GM13976 (cell line): ENCODE measurements at places on chromosomes 3 and 15.

DNA sequence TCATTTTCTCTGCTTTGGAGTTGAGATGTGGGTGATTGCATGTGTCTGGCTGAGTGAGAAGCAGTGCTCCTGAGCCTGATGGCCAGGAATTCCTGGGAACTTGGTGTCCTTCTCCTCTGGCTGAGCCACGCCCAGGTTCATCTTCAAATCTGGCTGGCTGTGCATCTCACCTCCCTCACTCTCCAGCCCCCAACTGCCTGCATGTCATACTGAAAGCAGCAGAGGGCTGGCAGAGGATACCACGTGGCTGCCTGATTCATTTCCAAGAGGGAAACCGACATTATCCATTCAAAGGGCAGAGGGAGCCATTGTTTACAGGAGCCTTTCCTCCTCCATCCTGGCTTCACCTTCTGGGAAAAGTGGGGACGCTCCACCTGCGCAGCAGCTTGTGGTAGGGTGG is 57.4 kb downstream of the ABHD5 start:
- no peak for DNase-seq

GRCh38 chr15:92524874-92525565 is 130.6 kb downstream of the FAM174B start:
- DNase-seq, result no peak

GRCh38 chr3:50630877-50631276 is 13.9 kb downstream of the MAPKAPK3 start:
- no peak for DNase-seq

GRCh38 chr3:191066669-191067068 is 132.4 kb upstream of the OSTN start:
- DNase-seq, result no peak

DNA sequence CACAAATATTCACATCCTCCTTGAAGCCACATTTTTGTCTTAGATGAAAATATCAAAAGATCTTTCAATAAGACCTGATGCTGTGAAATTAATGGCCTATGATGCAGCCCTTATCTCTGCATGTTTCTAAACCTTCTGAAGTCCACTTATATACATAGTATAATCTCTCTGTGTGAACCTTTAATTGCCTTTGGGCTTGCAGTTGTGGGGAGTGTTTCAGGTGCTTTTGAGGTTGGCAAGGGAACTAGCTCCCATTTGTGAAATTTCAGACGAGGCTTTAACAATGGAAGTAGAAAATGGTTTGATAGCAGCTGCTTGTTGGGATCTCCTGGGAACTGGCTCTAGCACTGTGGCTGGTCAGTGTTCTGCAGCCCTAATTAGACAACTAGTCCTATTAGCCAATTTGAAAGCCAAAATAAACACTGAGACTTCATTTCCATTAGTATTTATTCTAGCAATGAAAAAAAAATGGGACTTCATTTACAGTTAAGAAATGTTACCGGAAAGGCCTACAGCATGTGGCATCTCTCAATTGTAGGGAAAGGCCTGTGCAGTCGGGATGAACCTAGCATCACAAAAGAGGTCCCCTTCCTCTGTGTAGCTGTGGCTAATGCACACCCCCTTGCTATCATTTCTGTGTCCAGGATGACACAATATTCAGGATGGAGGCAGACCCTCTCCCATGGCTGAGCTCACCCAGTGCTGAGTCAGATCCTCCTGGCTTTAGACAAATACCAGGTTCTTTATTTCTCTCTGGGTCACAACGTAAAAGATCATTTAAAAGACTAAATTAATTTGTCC is 140.7 kb upstream of the TRIM42 start:
- no peak for DNase-seq

GRCh38 chr15:85727068-85727467 is 67.7 kb downstream of the KLHL25 start:
- no peak for DNase-seq

DNA sequence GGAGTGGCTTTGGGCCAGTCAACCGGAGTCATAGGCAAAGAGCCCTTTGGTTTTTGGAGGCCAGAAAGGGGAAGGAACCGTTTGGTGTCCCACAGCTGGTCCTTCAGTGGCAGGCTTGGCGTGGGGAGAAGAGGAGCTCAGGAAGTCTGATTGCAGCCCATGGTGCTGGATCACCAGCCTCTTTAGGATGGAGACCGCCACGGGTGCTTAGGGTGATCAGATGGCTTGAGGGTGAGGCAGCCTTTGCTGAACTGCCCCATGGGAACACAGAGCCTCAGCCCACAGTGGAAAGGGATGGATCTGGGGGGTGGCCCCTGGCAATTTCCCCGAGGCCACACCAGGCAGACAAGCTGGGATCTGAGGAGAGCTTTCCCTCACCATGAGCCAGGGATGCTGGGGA is 38.6 kb upstream of the TOPBP1 start:
- no peak for DNase-seq

- no peak for DNase-seq
Measured at GRCh38 chr3:152084441-152085158, 184.1 kb upstream of the MBNL1 start.

DNA sequence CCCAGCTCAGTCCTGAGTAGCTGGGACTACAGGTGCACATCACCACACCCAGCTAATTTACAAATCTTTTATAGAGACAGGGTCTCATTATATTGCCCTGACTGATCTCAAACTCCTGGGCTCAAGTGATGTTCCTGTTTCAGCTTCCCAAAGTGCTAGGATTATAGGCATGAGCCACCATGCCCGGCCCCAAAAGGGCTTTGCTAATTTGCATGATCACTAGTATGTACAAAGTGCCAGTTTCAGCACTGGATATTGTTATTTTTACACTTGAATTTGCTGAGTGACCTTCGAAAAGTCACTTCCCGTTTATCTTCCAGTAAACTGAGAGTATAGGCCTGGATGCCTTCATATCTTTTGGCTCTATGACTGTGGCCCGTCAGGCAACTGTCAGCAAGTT is 12.2 kb downstream of the CLN6 start:
- no peak for DNase-seq

DNA sequence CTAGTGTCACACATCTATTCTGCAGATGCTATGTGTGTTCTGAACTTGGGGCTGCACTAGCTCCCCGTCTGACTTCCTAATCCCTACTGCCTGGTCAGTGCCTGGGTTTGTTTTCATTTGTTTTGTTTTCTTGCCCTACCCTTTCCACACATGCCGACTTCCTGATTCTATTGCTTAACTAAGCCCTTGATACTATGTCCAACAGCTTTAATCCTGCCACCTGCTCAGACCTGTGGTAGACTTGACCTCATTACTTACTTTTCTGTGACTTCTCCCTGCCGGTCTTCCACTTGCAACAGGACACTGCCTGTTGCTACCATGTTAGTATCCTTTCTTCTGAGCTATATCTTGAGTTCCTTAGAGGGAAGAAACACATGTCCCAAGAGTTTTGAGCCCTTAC is 39.3 kb upstream of the CEMIP start:
- no peak for DNase-seq

- no peak for DNase-seq
Measured at GRCh38 chr3:144585953-144586352, 614.3 kb downstream of the DIPK2A start.

- DNase-seq, result no peak
Measured at GRCh38 chr15:32641517-32642059, at the start of gene SCG5. TSS of gene SCG5 (plus strand) at chr15:32641710. CDS start at chr15:32643593, 1,883 bp downstream.

- no peak for DNase-seq
Measured at GRCh38 chr3:110895054-110895453, 176.6 kb upstream of the NECTIN3 start.

- DNase-seq, result peak; percentile 37
Measured at GRCh38 chr3:16147220-16147994, 27.1 kb upstream of the GALNT15 start.

DNA sequence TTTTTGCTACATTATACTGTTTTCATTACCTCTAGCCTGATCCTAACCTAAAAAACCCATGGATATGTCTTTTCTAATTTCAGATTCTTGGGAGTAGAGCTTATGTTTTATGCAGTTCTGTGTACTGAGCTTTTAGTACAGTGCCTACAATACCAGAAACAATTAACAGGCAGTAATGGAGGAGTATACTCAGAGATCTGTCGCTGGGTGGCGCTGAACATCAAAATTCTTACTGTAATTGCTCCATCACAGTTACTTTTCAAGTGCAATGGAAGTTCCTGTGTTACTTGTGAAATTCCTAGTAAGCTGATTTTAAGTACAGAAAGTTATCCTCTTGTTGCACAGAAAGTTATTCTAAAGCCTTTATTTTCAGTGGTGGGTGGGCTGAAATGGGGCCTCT is 66.9 kb downstream of the RNF13 start:
- no peak for DNase-seq

- DNase-seq, result no peak
Measured at GRCh38 chr3:120473389-120473788, 22.6 kb upstream of the FSTL1 start.

DNA sequence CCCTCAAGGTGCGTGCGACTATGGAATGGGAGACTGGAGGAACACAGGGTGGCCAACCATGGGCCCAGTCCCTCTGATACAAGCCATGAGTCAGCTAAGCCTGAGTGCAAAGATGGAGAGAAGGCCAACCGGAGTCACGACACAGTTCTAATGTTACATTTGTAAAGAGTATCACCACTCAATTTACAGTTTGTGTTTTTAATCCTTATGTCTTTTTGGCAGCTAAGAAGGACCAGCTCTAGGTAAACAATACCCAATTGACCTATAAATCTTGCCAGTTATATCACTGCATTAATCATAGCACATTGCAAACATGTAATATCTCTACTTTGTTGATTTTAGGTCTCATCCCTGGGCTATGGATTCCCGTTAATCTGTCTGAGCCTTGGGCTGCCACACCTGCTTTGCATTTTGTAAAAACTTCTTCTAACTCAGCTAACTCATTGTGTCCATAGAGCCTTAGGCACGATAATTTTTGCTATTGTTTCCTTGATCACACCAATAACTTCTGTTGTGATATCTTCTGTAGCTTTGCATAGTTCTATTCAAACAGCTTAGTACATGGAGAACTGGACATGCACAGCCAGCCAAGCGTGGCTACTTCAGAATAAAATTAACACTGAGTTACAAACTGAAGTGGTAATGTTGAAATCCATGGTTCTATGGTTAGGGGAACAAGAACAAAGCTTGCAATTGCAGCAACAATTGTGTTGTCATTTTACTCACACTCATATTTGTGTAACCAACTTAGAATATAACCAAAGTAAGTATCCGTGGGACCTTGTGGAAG is 50.3 kb downstream of the LSM3 start:
- no peak for DNase-seq

GRCh38 chr15:31361764-31362515 is 35.3 kb downstream of the KLF13 start:
- DNase-seq, result no peak

- no peak for DNase-seq
Measured at GRCh38 chr3:4846543-4846942, 132.7 kb upstream of the BHLHE40 start.

GRCh38 chr15:78761020-78761419 is 50.2 kb downstream of the ADAMTS7 start:
- DNase-seq, result no peak

- DNase-seq, result no peak
Measured at GRCh38 chr3:176755977-176756376, 441.3 kb downstream of the TBL1XR1 start.

- no peak for DNase-seq
Measured at GRCh38 chr15:69820819-69821218, 276.9 kb downstream of the TLE3 start.

- no peak for DNase-seq
Measured at GRCh38 chr3:110779581-110779980, 292.0 kb upstream of the NECTIN3 start.

DNA sequence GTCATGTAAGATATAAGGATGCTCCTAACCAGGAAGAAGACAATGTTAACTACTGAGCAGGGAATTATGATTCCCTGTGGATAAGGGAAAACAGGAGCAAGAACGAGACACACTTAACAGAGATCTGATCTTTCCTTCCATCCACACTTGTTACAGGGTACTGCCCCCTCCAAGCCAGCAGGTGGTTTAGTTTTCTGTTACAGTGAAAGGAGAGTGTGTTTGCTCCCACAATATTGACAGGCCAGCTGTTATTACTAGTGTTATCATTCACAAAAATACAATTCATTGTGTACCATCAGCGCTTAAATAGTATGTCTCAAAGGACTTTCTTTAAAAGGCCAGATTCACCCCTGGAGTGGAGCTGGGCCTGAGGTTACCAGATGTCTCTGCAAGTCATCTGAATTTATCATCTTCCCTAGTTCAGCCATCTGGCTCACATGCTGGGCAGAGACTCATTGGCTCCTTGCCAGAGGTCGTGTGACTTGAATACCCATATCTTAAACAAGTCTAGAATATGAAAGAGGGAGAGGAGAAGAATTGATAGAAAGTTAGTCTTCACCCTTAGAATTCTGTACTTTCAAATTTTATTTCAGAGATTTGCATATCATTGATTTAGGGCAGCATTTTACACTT is 16.8 kb upstream of the FMN1 start:
- no peak for DNase-seq

DNA sequence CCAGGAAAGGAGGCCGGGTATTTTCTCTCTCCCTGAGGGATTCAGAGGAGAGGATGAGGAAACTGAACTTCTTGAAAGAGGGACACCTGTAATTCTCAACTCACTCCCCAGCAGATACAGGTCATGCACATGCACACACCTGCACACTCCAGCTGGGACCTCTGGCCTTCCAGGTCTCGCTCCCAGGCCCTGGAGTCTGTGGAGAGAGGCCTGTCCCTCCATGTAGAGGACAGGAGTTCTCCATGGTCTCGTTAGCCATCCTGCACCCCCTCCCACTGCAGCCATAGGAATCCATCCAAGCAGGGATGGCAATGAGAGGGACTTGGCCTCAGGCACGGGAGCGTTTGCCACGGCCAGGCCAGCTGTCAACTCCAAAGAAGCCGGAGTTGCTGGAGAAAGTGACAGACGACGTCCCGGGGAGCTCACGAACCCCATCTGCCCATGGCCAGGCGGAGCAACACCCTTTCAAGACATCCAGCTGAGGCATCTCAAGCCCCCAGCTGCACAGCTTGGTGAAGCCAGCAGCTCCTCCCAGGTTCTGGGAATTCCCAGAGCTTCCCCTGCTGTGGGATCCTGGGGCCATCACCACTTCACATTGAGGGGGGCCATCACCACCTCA is 223.3 kb downstream of the UACA start:
- DNase-seq, result no peak

DNA sequence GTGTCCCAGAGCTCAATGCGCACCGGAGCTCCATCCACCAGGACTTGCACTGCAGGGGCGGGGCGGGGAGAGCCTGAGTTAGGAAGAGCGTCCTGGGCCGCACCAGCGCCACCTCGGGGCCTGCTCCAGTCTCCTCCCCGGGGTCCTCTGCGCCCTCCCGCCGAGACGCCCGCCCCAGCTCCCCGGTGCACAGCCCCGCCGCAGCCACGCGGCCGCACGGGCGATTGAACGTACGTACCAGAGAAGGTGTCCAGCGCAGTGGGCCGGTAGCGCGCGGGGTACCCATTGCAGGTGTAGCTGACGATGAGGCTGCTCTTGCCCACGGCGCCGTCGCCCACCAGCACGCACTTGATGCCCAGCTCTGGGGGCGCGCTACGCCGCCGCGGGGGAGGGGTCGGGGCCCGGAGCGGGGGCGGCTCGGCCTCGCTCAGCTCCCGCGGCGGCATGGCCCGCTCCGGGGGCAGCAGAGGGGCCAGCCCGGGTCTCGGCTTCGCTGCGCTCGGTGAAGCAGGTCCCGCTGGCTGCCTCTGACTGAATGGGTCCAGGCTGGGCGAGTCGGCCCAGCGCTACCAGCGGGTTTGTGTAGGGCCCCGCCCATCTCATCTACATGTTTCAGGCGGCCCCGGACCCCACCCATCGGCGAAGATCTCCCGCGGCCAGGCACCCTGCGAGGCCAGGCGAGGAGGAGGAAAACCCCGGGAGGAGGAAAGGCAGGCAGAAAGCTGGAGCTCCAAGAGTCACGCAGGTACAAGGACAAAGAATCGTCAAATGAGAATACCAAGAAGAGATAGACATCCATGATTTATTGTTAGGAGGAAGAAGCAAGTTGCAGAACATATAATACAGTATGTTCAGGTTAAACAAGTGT is at the start of gene RHOV:
RHOV (minus strand) TSS at position 541 of the 868 bp plus-strand sequence; CDS start at position 446, 95 bp downstream.
- peak; percentile 86 for DNase-seq

- DNase-seq, result no peak
Measured at GRCh38 chr3:96619475-96619874, 194.9 kb upstream of the EPHA6 start.
